ENCODE measurements at places on chromosomes 11 and 22.

- peak; percentile 68 for DNase-seq
These were observed 58.2 kb downstream of the RBX1 start for GRCh38 chr22:41009222-41009948.

DNA sequence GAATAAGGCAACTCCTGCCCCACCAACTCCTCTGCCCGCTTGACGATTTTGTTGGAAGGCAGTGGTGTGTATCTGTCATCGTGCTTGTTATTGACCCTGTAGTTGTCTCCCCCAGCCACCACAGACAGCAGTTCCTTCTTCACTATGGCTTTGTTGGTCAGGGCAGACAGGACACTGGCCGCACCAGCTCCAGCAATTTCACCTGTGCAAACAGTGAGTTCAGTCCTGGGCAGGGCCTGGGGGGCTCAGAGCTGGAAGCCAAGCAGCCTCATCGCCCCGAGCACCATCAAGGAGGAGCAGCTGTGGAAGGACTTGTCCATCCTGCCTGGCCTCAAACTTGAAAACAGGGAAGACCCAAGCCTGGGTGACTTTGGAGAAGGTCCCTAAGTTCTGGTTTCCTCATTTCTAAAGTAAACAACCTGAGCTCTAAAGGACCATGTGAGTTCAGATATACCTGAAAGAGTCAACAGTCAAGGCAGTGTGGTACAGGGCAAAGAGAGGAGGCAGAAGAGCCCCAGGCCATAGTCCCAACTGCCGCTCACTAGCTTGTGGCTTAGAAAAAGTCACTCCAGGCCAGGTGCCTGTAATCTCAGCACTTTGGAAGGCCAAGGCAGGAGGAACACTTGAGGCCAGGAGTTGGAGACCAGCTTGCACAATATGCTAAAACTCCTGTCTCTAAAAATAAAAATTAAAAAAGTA lies 4.6 kb downstream of the PLAAT2 start:
- DNase-seq = no peak

GRCh38 chr11:36622431-36623136 lies 24.5 kb upstream of the RAG2 start:
- DNase-seq = no peak

GRCh38 chr11:129247135-129247534 lies 55.0 kb upstream of the ARHGAP32 start:
- no peak for DNase-seq

DNA sequence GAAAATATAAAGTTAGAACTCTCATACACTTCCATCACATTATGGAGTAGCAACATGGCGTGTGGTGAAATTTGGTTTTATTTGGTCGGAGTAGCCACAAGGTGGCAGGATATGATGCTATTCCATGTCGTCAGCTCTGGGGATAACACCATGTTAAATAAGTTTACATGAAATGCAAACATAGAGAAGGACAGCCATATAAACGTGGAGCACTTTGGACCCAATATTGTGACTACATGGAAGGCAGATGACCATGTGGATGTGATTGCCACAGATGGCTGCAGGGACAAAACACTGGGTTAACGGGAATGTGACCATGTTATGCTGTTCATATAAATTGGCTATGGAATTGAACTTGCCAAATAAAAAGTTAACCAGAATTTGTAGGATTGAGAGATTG lies 21.0 kb downstream of the OR5M11 start:
- DNase-seq = no peak

DNA sequence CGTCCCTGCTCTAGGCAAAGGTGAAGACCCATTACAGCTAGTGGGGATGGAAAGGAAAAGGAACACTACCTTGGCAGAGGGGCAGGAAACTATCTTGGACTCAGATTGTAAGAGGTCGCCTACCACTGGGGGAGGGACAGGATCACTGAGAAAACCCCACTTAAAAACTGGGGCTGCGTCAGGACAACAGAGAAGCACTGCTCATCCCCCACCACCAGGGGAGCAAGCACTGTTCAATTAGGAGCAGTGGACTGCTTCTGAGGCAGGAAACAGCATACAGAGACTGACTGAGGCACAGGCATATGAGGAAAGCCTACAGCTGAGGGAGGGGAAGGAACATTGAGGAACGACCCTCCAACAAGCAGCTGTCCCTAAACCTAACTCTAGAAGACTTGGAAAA lies 20.8 kb upstream of the DLAT start:
- no peak for DNase-seq

DNA sequence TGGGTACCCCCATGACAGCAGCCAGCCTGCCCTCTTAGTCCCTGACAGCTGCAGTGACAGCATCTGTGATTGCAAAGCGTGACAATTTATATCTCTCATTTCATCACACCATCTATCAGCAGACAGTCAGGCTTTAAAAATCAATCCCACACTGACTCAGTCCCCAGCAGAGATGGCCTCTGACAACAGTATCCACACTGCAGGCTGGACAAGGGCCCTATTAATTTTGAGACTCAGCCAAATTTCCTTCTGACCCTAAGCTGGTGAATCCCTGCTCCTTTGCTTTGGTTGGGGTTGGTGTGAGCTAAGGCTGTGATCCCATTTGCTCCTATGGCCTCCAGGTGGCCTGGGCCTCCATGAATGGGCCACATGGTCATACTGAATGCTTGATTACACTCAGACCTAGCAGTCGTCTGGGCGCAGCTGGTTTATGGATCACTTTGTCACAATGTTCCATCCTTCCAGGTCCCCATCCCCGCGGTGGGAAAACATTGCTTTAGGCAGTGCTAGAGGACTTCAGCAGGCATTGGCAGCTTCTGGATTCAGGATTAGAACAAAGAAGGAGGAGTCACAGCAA lies 68.2 kb upstream of the B3GAT1 start:
- DNase-seq = peak; percentile 18

- DNase-seq = no peak
These were observed 4.8 kb upstream of the SYT8 start for GRCh38 chr11:1830004-1830321.

DNA sequence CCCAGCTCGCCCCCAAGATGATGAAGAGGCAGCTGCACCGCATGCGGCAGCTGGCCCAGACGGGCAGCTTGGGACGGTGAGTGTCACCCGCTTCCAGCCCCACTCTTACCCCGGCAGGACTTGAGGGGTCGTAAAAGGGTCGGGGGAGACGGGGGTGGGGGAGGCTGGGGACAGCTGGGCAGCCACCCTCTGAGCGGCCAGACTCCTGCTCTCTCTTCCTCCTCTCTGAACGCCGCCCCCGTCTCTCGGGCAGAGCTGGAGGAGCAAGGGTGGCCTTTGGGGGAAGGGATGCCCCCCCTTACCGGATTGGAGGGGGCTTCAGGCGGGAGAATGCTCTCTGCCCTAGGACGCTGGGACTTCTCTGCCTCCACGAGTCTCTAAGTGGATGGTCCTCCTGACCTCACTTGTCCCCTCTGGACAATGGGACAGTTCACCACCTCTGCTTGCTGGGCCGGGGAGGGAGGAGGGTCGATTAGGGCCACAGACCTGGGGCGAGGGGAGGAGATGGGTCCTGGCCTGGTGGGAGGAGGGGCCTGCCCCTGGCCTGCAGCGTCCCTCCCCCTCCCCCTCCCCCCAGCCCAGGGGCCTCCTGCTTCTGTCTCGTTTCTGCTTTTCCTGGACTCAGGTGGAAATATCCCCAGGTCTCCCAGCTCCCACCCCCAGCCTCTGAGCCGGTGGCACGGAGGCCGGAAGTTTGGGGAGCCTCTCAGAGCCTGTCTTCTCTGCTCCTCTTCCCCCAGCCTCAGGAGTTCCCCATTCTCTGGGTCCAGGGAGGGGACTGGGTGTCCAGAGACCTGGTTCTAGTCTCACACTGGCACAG lies 512 bp downstream of the SH3BP1 start:
- no peak for DNase-seq

DNA sequence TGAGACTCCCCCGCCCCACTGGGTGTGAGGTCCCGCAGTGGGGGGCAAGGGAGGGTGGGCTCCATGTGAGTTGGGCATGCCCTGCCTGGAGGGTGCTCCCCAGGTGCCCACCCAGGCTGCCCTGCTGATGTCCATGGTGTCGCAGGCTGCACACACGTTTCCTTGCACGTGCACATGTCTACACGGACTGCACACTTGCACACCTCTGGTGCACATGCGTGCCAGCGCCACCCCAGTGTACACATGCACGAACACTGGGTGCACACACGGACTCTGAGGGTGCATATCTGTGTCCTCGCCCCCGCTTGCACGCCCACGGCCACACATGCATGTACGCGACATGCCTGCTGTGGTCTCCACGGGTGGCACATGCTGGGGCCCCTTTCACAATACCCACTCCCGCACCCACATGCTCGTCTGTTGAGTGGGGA lies 35.2 kb upstream of the PRODH start:
- DNase-seq = peak; percentile 61

GRCh38 chr11:118635237-118635591 lies 27.8 kb downstream of the PHLDB1 start:
- DNase-seq = no peak

- no peak for DNase-seq
These were observed 5.8 kb downstream of the CCDC34 start for GRCh38 chr11:27357250-27357649.
